Stimulated activated CD4-positive, alpha-beta T cell treated with anti-CD3 and anti-CD28 coated beads, TNF-alpha, amount 100 ng/mL, for 24 hours (primary cell): ENCODE measurements at places on chromosomes 2 and 18.

GRCh38 chr2:128594953-128595677 lies 276.4 kb upstream of the HS6ST1 start:
- no peak for DNase-seq

GRCh38 chr18:8049147-8049546 lies 482.0 kb downstream of the PTPRM start:
- DNase-seq, result no peak

GRCh38 chr18:75654851-75655751 lies 227.6 kb upstream of the SMIM21 start:
- DNase-seq, result no peak

- peak; percentile 25 for DNase-seq
Measured at GRCh38 chr2:28567061-28567471, 71.2 kb downstream of the PLB1 start.

- no peak for DNase-seq
Measured at GRCh38 chr18:25798046-25798445, 292.4 kb downstream of the SS18 start.
